ENCODE measurements at places on chromosomes 2 and 18.

- DNase-seq = no peak
Observed at GRCh38 chr18:29712785-29713184, 1329.8 kb downstream of the DSC3 start.

- DNase-seq = no peak
Observed at GRCh38 chr18:34723143-34723542, 13.0 kb downstream of the DTNA start.

DNA sequence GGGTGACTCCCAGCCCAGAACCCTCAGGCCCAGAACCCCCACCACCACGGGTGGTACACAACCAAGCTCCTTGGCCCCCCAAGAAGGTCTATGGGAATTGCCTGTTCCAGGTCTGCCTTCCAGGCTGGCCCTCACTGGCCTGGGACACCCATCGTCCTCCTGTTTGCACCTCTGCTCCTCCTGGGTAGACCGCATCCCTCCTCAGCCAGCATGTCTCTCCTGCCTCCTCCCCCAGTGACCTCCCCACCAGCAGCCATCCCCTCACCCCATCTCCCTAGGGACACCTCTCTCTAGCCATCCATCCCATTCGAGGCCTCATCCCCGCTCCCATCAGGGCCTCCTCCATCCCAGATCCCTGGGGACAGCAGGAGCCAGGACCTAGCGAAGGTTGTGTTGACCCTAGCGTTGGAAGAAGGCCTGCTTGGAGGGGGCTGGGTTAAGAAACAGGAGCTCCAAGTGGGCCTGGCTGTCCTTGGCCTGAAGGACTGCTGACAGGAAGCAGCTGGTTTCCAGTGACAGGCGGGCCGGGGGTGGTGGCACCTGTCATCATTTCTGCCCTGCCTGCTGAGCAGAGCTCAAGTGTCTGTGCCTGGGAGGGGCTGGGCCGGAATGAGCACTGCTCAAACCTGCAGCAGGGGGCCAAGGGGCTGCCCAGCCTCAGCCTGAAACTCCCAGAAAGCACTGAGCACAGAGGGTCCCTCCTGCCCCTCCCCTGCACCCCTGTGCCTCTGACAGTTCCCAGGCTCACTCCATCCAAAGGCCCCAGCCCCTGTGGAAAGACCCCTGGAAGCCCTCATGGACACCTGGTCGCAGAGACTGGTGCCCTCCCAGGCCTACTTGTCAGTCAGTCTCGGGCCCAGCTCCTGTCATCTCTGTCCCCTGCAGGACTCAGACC, 96.0 kb upstream of the OTOS start:
- DNase-seq = peak; percentile 75

GRCh38 chr2:235904585-235904931, 263.6 kb downstream of the GBX2 start:
- DNase-seq = no peak

DNA sequence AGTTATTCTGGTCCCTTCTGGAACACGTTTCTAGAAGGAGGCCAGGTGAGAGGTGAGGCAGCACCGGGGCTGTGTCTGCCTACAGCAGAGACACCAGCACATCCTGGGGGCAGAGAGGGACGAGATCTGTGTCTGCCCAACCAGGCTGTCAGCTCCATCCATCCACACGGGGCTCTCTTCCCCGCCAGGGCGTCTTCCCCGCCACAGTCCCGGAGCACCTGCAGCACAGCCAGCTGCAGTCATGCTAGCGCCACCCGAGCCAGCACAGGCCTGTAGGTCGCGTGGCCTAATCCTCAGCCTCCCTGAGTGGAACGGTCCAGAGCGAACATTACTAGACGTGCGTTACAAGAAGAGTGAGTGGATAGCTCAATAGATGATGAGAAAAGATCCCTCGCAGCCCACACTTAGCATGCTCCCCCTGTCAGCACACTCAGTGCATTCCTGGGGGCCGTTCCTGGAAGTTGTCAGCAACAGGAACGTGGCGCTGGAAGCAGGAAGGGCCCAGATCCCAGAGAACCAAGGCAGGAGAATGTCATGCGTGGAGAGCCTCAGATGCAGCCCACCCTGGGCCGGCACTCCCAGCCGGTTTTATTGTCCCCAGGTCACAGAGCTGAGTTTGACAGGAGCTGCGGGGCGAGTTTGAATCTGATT, 179.0 kb downstream of the TWIST2 start:
- DNase-seq = no peak

DNA sequence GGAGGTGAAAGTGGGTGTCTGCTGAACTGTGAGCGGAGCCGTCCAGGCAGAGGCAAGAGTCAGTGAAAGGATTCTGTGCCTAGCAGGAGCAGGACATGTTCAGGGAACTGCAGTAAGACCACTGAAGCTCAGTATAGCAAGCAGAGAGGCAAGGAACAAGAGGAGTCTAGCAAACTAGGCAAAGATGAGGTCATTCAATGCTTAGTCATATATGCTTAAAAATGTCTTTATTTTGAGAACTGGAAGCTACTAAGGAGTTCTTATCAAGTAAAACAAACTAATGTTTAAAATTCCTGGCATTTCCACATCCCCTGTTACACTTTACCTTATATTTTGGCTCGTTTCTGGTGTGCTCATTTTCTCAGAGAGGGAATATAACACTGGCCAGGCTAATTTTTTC, 913.4 kb downstream of the CBLN2 start:
- DNase-seq = no peak

DNA sequence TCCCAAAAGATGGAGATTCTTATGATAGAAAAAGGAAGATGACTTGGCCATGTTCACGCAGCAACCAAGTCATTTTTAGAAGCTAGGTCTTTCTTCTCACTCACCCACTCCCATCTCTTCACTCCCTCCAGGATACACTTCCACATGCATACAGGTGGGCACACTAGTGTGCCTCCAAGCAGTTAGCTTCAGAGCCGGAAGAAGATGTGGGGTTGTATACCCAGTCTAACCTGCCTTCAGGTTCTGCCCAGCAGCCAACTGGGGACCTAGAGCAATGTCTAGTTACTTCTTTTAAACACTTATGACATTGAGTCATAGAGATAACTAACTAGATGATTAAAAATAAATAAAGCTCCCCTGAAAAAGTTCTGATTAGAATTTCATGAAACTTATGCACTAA, 21.8 kb upstream of the TANK start:
- no peak for DNase-seq

DNA sequence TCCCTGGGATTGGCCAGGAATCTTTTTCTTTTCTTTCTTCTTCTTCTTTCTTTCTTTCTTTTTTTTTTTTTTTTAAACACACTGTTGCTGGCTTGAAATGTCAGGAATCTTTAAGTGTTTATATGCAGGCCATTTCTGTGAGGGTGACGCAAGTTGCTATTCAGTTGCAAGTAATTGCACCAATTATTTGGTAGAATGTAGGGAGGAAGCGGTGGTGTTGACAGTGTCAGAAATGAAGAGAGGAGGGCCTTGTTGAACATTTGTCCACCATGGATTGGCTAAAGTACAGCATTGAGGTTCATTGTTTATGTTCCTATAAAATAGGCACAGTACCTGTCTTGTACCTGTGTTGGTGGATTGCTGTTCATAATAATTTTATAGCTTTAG, 6.5 kb downstream of the RPIA start:
- DNase-seq = no peak

- no peak for DNase-seq
Observed at GRCh38 chr2:143398781-143399180, 269.6 kb downstream of the ARHGAP15 start.

- no peak for DNase-seq
Observed at GRCh38 chr2:42007551-42007950, 40.3 kb upstream of the PKDCC start.

GRCh38 chr2:69119104-69119894, 106.3 kb downstream of the ANTXR1 start:
- no peak for DNase-seq

DNA sequence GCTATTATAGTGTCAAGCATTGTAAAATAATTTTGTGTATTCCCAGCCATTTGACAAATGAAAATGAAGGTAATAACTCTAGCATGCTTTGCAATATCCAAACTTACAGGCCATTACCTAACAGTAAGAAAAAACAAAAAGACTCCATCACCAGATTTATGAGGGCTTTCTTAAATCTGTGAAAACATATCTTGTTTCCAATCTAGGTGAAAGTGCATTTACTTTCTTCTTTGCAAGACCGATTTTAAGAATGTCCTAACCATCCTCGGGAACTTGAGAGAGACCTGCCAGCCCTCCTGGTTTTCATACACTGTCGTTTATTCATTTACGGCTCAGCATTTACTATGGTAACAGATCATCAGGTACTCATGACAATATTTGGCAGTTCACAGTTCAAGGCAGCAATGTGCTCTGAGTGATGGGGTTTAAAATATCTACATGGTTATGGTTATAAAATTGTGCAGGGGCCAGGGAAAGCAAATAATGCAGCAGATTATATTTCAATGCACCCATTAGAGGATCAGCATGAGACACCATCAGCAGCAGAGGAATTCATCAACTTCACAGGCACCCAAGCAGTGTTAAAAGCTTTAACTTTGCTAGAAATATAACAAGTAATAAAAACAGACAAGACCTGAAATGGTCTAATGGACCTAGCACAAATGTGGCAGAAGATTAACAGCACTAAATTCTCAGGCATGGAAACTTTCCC, 34.4 kb upstream of the PARD3B start:
- DNase-seq = no peak

GRCh38 chr2:119242276-119243119, 18.9 kb downstream of the STEAP3 start:
- no peak for DNase-seq

GRCh38 chr2:48691935-48692691, 63.4 kb downstream of the LHCGR start:
- no peak for DNase-seq

- DNase-seq = peak; percentile 55
Observed at GRCh38 chr18:76392349-76392748, 102.7 kb downstream of the ZNF516 start.

GRCh38 chr2:143905587-143905986, 614.3 kb downstream of the ZEB2 start:
- DNase-seq = no peak

DNA sequence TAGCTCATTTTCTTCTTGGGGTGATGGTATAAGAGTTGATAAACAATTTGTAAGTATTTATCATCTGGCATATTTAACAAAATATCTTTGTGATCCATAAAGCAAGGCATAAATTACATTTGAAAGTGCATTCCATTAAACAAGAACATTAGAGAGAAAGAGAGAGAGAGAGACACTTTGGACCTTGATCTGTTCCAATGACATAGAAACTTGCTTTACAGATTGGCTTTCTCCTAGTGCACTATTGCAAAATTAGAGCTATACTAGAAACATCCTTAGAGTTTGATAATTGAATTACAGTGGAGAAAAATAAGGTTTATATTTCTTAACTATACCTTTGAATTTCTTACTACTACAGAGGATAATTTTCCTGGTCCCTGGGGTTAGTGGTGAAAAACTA, 5.7 kb upstream of the ACADL start:
- DNase-seq = no peak

- peak; percentile 78 for DNase-seq
Observed at GRCh38 chr18:13500869-13501542, 225.4 kb downstream of the FAM210A start.

DNA sequence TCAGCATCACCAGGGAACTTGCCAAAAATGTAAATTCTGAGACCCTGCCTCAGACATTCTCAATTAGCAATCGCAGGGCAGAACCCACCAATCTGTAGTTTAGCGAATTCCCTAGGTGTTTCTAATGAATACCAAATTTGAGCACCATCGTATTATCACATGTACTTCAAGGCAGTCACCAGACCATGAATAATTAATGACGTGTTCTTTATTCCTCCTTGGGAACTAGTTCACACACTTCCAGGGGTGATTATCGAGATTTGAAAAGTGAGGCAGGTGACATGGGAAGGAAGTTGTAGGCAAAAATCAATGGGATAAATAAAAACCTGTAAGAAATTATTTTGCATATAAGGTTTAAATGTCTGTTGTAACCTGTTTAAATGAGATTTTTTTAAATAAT, 102.5 kb upstream of the CRIM1 start:
- DNase-seq = no peak

DNA sequence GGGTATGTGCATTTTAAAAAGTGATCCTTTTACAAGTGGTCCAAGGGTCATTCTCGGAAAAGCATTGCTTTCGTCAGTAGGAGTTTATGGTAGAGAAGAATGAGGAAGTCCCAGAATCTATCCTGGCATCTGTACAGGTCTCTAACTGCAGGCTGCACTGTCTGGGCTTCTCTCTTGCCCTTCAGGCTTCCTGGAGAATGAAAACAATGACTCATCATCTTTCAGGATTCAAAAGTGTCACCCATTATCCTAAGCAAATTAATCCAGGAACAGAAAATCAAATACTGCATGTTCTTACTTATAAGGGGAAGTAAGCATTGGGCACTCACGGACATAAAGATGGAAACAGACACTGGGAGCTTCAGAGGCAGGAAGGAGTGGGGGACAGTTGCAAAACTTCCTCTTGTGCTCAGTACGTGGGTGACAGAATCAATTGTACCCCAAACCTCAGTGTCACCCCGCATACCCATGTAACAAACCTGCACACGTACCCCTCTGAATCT, 60.2 kb upstream of the TXNDC2 start:
- DNase-seq = no peak

GRCh38 chr2:239890206-239890746, 134.9 kb downstream of the NDUFA10 start:
- peak; percentile 31 for DNase-seq

GRCh38 chr2:172299741-172300140, 127.6 kb upstream of the ITGA6 start:
- no peak for DNase-seq

- no peak for DNase-seq
Observed at GRCh38 chr2:232549655-232550353, 553 bp downstream of the TIGD1 start.

- DNase-seq = no peak
Observed at GRCh38 chr2:12293874-12294273, 422.9 kb upstream of the TRIB2 start.

DNA sequence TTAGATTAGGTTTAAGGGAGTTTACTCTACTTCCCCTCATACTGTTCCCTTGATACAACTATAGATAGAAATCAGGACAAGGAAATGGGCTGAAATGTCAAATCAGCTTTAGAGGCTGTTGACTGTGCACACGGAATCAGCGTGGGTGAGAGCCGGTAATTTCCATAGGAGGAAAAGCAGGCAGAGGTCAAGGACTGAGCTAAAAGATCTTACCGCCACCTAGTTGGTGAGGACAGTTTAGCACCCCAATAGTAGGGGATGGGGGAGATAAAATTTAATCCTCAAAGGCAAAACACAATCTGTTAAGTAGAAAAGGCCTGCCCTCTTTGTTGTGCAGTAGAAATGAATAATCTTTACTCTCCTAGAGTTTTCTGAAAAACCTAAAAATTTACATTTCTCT, 1154.5 kb upstream of the CHAC2 start:
- no peak for DNase-seq

DNA sequence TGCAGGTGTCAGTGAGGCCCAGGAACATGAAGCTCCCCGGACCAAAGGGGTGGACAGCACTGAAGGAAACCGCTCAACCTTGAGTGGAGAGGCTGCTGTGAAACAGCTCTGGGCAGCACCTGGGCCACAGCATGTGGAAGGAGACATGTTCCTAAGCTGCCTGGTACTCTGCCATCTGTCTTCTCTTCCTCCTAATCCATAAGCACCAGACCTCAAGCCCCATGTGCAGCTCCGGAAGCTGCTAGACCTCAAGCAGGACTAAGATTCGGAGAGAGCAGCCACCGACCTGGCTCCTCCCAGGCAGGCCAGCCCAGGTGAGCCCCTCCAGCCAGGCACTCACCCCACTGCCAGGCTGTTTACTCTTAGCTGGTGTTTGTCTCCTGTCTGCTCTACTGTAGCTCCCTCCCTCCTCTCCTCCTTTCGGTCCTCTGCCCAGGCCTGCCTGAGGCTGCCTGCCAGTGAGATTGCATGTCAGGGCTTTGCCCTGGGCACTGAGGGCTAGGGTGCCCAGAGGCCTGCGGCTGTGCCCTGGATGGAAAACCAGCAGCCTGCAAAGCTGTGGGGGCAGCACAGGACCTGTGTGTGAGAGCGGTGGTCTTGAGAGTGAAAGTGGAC, 53.7 kb downstream of the BCL11A start:
- no peak for DNase-seq
